ENCODE measurements at places on chromosomes 6 and 20. TPM values are rescaled to one million over a fixed set of nuclear protein-coding genes. Genes with fewer than 3 reads are reported as not detected.

- peak; percentile 85 for DNase-seq
- H3K4me1 ChIP-seq, result peaks cover 67% of the 10 kb centered on the region
- H3K4me3 ChIP-seq, result no peak overlapping the region
These were observed 5.1 kb downstream of the DIDO1 start for GRCh38 chr20:62921119-62921687.

DNA sequence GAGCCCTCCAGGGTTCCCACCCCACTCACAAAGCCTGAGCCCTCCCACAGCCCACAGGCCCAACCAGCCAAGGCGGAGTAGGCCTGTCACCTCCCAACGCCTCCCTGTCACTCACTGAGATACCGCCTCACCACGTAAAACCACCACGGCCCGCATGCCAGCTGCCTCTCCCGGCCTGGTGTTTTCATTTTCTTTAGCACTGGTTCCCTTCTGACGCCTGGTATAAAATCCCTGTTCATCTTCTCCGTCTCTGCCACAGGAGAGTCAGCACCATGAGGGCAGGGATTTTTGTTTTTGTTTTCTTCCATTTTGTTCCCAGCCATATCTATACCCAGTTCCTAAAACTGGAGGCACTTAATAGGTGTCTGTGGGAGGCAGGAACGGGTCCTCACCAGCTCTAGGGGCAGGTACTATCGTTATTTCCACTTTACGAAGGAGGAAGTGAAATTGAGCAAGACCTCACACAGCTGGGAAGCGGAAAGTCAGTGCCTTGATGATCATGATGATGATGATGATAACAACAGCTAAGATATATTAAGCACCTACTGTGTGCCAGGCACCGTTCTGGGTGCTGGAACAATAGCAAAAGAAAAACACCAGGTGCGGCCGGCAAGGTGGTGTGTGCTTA is 58.6 kb downstream of the SNAI1 start:
- no peak overlapping the region for H3K4me3 ChIP-seq
- peaks cover 19% of the 10 kb centered on the region for H3K4me1 ChIP-seq
- no peaks in the 10 kb centered on the region for H3K36me3 ChIP-seq
- H3K27ac ChIP-seq, result no peak overlapping the region
- no peak for DNase-seq

DNA sequence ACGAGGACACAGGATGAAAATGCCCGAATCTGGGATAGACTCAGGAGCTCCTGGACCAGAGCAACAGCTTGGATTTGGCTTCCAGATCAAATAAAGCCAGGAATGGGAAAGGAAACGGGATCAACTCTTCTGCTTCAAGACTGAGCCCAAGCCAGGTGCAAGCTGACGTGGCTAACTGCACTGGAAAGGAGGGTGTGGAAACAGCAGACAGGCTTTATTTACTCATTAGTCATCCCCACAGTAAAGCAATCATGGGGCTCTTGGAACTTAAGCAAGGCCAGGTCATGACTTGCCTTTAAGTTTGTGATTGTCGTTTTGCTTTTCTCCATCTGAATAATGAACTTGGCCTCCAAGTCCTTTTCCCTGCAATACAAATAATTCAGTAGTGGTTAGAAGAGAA is 45.2 kb downstream of the KIF16B start:
- H3K4me3 ChIP-seq, result no peak overlapping the region
- no peaks in the 10 kb centered on the region for H3K27me3 ChIP-seq
- no peak for DNase-seq
- H3K27ac ChIP-seq, result no peak overlapping the region
- no peaks in the 10 kb centered on the region for H3K4me1 ChIP-seq

- H3K36me3 ChIP-seq, result no peaks in the 10 kb centered on the region
- H3K4me1 ChIP-seq, result peaks cover 10% of the 10 kb centered on the region
- no peaks in the 10 kb centered on the region for H3K27me3 ChIP-seq
- H3K27ac ChIP-seq, result no peak overlapping the region
- no peak overlapping the region for H3K4me3 ChIP-seq
- DNase-seq, result no peak
These were observed 72.3 kb downstream of the BTBD9 start for GRCh38 chr6:38567436-38567835.

The TRIM31 gene
- not detected for total RNA-seq

The ADGRF1 gene
- not detected for total RNA-seq

- no peaks in the 10 kb centered on the region for H3K36me3 ChIP-seq
- DNase-seq, result no peak
- no peak overlapping the region for H3K4me3 ChIP-seq
- H3K27ac ChIP-seq, result no peak overlapping the region
- peaks cover 6% of the 10 kb centered on the region for H3K4me1 ChIP-seq
- no peaks in the 10 kb centered on the region for H3K27me3 ChIP-seq
These were observed 114.1 kb downstream of the GRM4 start for GRCh38 chr6:34031625-34032383.

DNA sequence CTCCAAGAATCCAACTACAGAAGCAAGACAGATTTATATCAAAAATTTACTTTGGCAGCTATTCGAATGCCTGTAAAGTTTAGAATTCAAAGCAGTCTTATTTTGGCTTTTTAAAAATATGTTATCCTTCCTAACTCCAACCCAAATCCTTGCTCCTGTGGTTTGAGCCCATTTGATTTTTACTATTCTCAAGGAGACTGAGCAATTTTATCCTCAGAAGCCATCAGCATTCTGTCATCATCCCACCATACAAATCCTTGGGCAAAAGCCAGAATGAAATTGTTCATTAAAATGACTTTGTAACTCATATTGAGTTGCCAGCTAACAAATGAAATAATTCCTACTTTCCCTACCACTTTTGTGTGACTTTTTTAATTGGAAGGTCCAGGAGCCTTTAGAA is 392.8 kb downstream of the ADGRB3 start:
- no peaks in the 10 kb centered on the region for H3K4me1 ChIP-seq
- no peaks in the 10 kb centered on the region for H3K27me3 ChIP-seq
- no peak overlapping the region for H3K4me3 ChIP-seq
- no peaks in the 10 kb centered on the region for H3K36me3 ChIP-seq
- H3K27ac ChIP-seq, result no peak overlapping the region

DNA sequence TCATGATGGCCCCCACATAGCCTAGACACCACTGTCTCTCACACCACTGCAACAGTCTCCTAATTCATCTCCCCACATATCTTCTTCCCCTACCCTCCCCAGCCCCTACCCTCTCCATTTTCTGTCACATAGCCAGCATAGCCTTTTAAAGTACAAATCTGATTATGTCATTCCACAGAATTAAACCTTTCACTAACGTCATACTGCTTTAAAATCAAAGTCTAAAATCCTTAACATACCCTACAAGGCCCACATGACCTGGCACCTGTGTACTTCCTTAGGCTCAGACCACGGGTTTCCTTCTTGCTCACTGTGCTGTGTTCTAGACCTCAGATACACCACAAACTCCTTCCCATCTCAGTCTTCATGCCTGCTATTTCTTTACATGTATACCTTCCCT is 5.9 kb downstream of the OSTM1 start:
- H3K36me3 ChIP-seq, result no peaks in the 10 kb centered on the region
- DNase-seq, result no peak
- no peaks in the 10 kb centered on the region for H3K4me1 ChIP-seq
- no peaks in the 10 kb centered on the region for H3K27me3 ChIP-seq

DNA sequence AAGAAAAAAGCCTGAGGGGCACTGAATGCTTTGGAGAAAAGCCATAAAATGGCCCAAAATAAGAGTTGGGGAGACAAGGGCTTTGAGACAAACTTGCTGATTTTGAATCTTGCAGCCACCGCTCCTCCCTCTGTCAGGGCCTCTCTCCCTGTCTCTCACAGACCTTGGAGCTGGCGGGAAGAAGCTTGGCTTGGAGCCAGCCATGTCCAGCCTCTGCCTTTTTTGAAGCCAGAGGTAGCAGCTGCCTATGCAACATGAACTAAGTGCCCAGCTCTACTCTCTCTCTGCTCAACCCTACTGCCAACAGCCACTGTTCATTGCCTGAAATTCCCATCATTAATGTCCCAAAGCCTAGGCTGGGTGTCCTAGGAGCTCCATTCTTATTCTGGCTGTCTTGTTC is 63.7 kb upstream of the CTNNBL1 start:
- no peaks in the 10 kb centered on the region for H3K36me3 ChIP-seq
- DNase-seq, result no peak
- H3K4me3 ChIP-seq, result no peak overlapping the region
- no peak overlapping the region for H3K27ac ChIP-seq

DNA sequence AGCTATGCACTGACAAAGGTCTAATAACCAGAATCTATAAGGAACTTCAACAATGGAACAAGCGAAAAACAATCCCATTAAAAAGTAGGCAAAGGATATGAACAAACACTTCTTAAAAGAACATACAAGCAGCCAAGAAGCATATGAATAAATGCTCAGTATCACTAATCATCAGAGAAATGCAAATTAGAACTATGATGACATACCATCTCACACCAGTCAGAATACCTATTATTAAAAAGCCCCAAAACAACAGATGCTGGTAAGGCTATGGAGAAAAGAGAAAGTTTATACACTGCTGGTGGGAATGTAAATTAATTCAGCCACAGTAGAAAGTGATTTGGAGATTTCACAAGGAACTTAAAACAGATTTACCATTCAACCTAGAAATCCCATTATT is 211.8 kb downstream of the EDN1 start:
- H3K4me3 ChIP-seq, result no peak overlapping the region
- H3K27me3 ChIP-seq, result no peaks in the 10 kb centered on the region
- no peak overlapping the region for H3K27ac ChIP-seq
- DNase-seq, result no peak

DNA sequence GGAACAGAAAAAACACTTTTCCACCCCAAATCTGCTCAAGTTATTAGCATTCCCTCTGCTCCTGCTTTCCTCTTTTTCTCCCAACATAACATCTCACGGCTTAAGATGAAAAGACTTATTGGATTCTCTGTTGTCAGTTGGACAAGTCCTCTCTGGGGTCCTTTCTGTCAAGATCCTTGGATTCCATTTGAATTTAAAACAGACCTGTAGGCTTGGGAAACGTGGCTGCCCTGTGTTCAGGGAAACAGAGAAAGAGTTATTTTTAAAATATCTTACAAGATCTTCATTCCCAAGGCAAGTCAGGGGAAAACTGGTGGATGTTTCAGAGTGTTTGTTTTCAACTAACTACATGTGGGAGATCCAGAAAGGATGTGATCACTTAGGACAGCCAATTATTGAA is 322.9 kb downstream of the SAMD5 start:
- no peaks in the 10 kb centered on the region for H3K4me1 ChIP-seq
- no peak for DNase-seq
- H3K36me3 ChIP-seq, result no peaks in the 10 kb centered on the region
- H3K4me3 ChIP-seq, result no peak overlapping the region
- H3K27me3 ChIP-seq, result no peaks in the 10 kb centered on the region

DNA sequence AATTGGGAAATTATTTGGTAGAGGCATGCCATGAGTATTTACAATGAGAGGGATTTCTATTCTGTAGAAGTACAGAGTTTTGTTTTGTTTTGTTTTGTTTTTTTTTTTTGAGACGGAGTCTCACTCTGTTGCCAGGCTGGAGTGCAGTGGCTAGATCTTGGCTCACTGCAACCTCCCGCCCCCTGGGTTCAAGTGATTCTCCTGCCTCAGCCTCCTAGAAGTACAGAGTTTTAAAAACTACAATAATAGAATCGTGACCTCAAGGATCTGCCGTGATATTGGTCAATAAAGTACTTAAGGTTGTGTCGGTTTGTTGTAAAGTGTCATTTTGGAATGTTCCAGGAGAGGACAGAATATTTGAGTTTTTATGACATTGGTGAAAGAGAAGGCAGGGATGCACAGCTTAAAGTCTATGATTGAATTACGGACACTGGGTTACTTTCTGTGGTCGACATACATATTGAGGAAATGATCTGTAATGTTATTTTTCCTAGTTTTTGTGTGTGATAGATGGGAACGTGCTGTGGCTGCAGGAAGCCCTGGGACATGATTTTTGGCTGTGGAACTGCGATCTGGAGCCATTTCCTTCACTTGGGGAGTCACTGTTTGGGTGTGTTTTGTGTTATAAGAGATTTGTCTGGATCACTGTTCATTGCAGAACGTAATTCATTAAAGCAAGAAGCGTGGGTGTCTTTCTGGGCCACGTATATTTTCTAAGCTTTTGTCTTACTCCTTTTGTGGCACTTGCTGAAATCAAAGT is 59.6 kb downstream of the TIAM2 start:
- H3K27ac ChIP-seq, result no peak overlapping the region
- no peaks in the 10 kb centered on the region for H3K4me1 ChIP-seq
- no peak overlapping the region for H3K4me3 ChIP-seq
- no peaks in the 10 kb centered on the region for H3K27me3 ChIP-seq

The C20orf96 gene
- 6.0 TPM for total RNA-seq

DNA sequence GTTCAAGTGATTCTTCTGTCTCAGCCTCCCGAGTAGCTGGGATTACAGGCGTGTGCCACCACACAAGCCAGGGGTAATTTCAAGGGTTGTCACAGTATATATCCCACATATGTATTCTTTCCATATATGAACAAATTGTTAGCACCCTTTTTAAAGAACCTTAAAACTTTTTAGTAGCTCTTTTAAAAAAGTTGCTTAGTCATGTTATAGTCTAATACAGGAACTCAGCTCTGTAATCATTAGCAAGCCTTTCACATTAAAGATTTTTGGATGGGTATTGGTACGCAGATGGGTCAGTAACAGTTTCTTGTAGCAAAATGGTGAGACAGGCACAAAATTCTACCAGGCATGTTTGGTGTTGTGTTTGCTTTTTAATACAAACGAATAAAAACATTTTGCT is 10.9 kb downstream of the AMD1 start:
- H3K4me3 ChIP-seq, result no peak overlapping the region
- DNase-seq, result no peak
- H3K4me1 ChIP-seq, result no peaks in the 10 kb centered on the region
- no peaks in the 10 kb centered on the region for H3K27me3 ChIP-seq
- H3K27ac ChIP-seq, result no peak overlapping the region

- H3K36me3 ChIP-seq, result no peaks in the 10 kb centered on the region
- H3K27ac ChIP-seq, result no peak overlapping the region
- H3K4me1 ChIP-seq, result no peaks in the 10 kb centered on the region
- H3K4me3 ChIP-seq, result no peak overlapping the region
These were observed 612.4 kb upstream of the IMPG1 start for GRCh38 chr6:76684875-76685274.

- no peak overlapping the region for H3K27ac ChIP-seq
- no peaks in the 10 kb centered on the region for H3K27me3 ChIP-seq
- H3K36me3 ChIP-seq, result no peaks in the 10 kb centered on the region
- peaks cover 13% of the 10 kb centered on the region for H3K4me1 ChIP-seq
- DNase-seq, result no peak
These were observed 34.8 kb upstream of the PSMF1 start for GRCh38 chr20:1083431-1084080.

GRCh38 chr6:16474772-16475493 is 236.5 kb downstream of the GMPR start:
- no peak for DNase-seq
- H3K27ac ChIP-seq, result no peak overlapping the region
- H3K27me3 ChIP-seq, result no peaks in the 10 kb centered on the region
- no peaks in the 10 kb centered on the region for H3K4me1 ChIP-seq
- no peak overlapping the region for H3K4me3 ChIP-seq

The OR12D3 gene
- not detected for total RNA-seq

The TSHZ2 gene
- 3.9 TPM for total RNA-seq

The CCN6 gene
- not detected for total RNA-seq

Data from neural progenitor cell (in vitro differentiated cells).